ENCODE measurements at places on chromosomes 16 and 17.
A peak's percentile ranks its signal among the peaks of the same experiment; 100 is the strongest.

DNA sequence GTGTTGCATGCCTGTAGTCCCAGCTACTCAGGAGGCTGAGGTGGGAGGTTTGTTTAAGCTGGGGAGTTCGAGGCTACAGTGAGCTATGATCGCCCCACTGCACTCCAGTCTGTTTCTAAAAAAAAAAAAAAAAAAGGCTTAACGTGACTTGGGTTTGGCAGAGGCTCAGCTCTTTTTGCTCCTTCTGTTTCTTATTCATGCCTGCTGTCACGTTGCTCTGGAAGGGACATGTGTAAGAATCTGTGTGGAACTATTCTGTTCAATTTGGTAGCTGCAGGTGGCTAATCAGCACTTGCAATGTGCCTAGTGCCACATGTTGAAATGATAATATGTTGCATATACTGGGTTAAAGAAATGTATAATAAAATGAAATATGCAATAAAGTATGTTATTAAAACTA is 20.9 kb upstream of the SYT17 start:
- no peak for DNase-seq

DNA sequence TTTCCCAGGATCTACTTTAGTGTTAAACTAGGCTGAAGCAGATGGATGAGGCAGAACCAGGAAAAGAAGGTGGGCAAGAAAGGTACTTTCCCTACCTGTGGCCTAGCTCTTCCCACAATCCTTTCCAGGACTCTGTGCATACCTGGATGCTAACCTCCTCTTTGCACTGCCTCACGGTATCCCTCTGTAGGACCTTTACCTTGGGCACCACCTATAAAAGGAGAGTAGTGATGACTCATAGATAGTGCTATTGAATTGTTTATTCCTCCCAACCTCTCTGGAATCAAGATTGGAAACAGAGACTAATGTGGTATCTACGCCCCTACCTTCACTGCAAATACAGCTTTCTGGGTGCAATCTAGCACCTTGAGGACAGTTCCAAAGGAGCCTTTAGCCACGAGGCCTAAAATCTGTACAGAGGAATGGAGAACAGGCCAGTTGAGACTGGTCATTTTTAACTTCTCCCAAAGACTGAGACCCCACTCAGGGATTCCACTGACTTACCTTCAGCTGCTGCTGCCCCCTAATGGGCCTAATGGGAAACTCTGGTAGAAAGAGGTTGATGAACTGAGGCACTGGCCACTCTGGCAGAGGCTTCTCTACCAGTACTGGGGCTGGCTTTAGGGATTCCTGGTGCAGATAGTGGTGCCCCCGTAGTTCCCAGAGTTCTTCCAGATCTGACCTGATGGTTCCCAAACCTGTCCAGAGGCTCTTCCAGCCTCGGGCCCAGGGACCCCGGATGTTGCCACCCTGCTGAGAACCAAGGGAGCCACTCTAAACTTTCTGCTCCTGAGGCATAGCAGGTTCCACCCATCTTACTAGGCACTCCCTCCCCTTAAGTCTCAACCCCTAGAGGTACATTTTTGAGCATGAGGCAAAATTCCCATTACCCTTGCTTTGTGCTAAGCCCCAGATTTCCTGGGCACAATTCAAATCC is 781 bp downstream of the RSKR start:
- peak; percentile 52 for DNase-seq

- no peak for DNase-seq
These were observed 6.4 kb upstream of the DCAF7 start for GRCh38 chr17:63543822-63544420.

DNA sequence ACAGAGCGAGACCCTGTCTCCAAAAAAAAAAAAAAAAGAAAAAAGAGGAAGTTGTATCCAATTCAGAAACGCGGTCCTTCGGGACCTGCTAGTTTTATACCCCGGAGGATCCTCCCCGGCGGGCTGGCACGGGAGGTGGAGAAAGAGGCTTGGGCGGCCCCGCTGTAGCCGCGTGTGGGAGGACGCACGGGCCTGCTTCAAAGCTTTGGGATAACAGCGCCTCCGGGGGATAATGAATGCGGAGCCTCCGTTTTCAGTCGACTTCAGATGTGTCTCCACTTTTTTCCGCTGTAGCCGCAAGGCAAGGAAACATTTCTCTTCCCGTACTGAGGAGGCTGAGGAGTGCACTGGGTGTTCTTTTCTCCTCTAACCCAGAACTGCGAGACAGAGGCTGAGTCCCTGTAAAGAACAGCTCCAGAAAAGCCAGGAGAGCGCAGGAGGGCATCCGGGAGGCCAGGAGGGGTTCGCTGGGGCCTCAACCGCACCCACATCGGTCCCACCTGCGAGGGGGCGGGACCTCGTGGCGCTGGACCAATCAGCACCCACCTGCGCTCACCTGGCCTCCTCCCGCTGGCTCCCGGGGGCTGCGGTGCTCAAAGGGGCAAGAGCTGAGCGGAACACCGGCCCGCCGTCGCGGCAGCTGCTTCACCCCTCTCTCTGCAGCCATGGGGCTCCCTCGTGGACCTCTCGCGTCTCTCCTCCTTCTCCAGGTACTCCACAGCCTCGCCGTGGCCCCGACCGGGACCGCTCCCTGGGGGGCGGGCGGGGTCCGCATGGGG is at the start of gene CDH3:
CDH3 (plus strand) TSS at position 596 of the 779 bp plus-strand sequence; CDS start at position 666, 70 bp downstream.
- peak; percentile 34 for DNase-seq

GRCh38 chr17:60524463-60525327 is 1.3 kb downstream of the APPBP2 start:
- DNase-seq = no peak

DNA sequence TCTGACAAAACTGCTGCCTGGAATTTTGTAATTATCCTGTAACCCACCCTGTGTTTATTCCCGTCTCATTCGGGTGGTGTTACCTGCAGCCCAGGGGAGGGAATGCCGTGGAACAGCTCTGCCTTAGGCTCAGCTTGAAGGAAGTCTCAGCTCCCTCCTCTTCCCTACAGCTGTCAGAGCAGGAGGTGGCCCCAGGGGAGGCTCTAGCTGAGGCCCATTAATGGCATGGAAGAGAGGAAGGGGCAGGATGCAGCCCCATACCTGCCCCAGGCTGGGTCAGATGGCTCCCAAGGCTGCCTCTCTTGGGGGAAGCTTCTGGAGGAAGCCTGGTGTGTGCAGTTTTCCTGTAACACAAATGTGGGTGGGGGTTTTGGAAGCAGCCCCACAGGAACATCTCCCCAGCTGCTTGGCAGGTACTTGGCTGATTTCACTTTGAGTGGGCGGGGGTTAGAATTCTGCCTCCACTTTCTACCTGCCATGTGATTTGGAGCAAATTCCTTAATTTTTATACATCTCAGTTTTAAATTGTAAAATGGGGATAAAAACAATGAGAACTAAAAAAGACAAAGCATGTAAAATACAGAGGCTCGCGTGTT is 103.9 kb downstream of the MGAT5B start:
- no peak for DNase-seq

DNA sequence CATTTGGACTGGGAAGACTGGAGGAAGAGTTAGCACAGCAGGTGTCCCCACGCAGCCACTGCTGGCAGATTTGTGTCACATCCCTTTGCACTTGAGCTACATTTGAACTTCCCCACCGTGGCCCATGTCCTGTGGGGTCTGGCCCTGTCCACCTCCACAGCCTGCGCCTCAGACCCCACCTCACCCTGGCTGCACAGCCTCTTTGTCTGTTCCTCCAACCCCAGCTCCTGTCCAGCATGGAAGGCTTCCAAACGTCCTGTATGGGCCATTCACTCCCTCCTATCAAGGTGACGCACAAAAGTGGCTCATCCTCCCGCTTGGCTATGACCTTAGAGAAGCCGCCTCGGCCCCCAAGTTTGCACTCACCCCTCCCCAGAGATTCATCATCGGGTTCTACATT is 200.6 kb downstream of the FOXL1 start:
- DNase-seq = no peak

DNA sequence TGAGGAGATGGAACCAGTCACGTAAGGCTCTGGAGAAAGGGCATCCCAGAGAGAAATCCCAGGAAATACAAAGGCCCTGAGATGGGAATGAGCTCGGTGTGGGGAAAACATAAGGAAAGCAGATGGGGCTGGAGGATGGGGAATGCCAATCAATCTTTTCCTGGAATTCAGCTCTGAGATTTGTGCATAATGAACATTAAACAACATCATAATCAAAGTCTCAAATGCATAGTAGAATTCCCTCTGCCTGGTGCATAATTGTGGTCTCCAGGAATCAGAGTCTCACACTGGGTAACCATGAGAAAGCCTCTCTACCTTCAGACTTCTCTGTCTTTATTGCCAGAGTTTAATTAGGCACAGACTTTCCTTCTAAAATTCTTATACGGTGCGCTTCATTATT is 30.8 kb downstream of the OTOA start:
- DNase-seq = no peak

- DNase-seq = no peak
These were observed 25.1 kb downstream of the NT5M start for GRCh38 chr17:17328251-17328650.

DNA sequence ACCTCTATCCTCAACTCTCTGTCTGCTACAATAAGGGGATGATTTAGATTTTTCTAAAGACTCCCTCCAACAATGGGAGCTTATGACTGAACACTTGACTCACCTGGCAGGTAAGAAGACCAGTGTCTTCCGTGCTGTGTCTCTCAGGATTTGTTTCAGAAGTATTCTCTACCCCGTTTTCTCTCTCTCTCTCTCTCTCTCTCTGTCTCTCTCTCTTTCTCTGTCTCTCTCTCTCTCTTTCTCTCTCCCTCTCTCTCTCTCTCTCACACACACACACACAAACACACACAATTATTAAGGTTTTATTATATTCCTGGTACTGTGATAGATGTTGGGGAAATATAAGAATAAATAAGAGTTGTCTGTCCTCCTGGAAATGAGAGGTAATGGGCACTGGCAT is 263.9 kb downstream of the TOX3 start:
- DNase-seq = no peak

GRCh38 chr16:24955975-24956731 is 59.0 kb downstream of the ARHGAP17 start:
- DNase-seq = no peak

GRCh38 chr17:2111691-2112090 is 56.8 kb downstream of the HIC1 start:
- no peak for DNase-seq

GRCh38 chr16:50744881-50745280 is 3.0 kb downstream of the CYLD start:
- DNase-seq = no peak

GRCh38 chr16:56910112-56910511 is 21.8 kb upstream of the HERPUD1 start:
- no peak for DNase-seq

DNA sequence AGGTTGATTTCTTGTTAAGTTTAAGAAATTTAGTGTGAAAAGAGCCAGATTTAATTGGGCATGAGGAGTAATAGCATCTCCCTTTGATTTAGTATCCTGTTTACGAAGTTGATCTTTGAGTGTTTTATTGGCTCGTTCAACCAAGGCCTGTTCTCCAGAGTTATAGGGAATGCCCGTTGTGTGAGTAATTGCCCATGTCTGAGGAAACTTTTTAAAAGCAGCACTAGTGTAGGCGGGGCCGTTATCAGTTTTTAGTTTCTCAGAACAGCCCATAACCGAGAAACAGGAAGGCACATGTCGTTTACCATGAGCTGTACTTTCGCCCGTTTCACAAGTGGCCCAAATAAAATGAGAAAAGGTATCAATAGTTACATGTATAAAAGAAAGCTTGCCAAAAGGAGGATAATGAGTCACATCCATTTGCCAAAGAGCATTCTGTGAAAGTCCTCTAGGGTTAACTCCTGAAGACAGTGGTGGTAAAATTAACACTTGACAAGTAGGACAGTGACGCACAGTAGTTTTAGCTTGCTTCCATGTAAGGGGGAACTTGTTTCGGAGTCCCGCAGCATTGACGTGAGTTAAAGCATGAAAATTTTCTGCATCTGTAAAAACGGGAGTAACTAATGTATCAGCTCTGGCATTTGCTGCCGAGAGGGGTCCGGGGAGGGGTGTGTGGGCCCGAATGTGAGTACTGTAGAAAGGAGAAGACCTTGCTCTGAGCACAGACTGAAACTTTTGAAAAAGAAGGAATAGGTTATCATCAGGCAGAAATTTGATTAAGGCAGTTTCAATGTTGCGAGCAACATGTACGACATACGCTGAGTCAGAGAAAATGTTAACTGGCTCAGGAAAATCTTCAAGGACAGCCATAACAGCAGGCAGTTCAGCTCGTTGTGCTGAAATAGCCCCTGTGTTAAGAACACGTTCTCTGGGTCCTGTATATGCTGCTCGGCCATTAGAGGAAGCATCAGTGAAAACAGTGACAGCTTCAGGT is 18.5 kb upstream of the KCTD5 start:
- DNase-seq = peak; percentile 56

- peak; percentile 79 for DNase-seq
These were observed 1.2 kb downstream of the GPR142 start for GRCh38 chr17:74368341-74369081.

GRCh38 chr17:73719588-73720071 is 75.4 kb upstream of the SDK2 start:
- no peak for DNase-seq

DNA sequence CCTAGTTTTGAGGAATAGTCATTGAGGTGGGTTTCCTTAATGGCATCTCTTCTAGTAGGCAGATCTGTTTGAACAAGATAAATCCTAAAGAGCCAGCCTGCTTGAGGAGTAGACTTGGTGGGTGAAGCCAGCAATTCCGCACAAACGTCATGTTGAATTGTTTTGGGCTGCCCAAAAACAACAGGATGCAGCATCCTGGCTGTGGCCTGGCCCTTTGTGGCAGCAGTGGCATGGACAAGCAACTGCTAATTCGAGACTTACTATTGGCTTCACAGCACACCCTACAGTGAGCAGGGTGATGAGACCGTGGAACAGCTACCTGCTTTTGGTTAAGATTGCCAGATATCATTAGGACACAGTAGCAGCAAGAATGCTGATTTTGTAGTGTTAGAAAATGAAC is 9.3 kb upstream of the VPS4A start:
- no peak for DNase-seq

Data from CD4-positive, alpha-beta T cell treated with Interleukin-21 for 1 hour (primary cell).